CD4-positive, alpha-beta memory T cell (primary cell): ENCODE measurements at places on chromosomes 12 and 14.

DNA sequence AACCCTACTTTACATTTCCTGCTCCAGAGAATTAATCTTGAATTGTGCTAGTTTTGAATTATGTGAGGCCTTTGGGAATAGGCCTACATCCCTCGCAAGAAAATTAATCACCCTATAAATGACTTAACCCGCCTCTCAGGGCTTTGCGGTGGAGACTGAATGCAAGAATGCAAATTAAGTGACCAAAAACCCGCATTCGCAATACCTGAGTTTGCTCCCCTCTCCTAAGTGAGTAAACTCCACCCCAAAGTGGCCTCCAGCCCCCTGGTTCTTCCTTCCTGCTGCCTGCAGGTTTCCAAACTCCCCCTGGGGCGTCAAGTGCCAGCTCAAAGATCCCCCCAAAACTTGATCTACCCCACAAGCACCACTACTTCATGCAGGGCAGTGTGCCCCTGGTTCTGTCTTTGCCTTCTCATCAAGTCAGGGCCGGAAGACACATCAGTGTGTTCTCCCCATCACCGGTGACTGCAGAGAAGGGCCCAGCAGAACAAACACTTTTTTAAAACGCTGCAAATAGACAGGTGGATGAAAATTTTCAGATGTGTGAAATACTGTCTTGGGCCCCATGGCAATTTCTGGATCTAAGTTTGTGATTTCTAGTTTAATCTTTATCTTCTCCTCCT, 644.7 kb downstream of the VRK1 start:
- no peak for DNase-seq

DNA sequence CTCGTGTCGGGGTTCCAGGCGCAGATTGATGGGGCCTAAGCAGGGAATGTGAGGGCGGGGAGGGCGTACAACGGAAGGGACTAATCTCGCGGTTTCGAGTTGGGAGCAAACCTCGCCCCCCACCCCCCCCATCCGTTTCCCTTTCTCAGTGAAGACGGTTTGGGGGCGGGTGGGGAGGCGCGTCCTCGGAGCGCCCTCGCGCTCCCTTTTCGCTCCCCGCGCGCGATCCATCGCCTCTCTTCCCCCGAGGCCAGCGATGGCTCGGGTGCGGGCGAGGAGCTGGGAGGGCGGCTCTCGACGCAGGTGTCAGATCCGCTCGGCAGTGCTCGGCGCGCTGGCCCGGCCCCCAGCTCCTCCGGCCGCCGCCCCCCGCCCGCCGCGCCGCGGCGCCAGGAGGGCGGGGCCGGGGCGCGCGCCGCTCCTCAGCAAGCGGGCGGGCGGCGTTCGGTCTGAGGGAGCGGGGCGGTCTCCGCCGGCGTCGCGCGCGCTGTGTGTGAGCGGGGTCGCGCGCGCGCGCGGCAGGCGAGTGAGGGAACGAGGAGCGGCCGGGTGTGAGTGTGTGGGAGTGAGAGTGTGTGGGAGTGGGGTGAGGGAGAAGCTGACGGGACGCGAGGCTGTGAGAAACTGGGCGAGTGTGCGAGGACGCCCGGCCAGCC, at the start of gene RIMKLB:
TSS of gene RIMKLB (plus strand) at position 516 of the 656 bp plus-strand sequence. CDS start 15,876 bp downstream, outside the sequence.
- DNase-seq = peak; percentile 77

DNA sequence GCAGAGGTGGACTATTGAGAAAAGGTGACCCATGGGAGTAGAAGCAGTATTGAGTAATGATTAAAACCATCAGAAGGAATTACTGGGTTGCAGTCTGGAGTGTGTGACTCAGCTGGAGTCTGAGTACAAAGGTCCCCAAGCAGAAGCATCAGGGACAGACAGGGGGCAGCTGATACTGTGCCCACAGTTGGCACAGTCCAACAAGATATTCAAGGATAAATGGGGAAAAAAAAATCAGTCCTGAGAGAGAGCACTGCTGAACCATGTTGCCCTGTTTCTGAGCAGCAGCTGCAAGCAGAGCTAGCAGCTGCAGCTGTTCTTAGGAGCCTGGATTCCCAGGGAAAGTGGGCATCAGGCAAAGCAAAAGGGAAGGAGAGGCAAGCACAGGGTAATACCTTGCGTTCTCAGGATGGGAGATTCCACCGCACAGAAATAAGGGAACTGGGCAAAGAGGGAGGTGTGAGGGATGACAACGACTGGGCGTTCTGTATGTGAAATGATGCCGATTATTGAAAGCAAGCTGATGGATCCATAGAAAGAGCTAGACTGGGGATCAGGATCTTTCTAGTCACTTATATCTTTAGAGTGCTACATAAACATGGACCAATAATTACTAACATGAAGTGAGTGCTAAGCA, 17.7 kb downstream of the NEUROD4 start:
- no peak for DNase-seq

- no peak for DNase-seq
Observed at GRCh38 chr12:27508736-27509431, 15.1 kb upstream of the PPFIBP1 start.

- DNase-seq = no peak
Observed at GRCh38 chr12:49583366-49584094, 15.6 kb upstream of the MCRS1 start.

GRCh38 chr14:33475623-33476022, 475.3 kb downstream of the EGLN3 start:
- no peak for DNase-seq

DNA sequence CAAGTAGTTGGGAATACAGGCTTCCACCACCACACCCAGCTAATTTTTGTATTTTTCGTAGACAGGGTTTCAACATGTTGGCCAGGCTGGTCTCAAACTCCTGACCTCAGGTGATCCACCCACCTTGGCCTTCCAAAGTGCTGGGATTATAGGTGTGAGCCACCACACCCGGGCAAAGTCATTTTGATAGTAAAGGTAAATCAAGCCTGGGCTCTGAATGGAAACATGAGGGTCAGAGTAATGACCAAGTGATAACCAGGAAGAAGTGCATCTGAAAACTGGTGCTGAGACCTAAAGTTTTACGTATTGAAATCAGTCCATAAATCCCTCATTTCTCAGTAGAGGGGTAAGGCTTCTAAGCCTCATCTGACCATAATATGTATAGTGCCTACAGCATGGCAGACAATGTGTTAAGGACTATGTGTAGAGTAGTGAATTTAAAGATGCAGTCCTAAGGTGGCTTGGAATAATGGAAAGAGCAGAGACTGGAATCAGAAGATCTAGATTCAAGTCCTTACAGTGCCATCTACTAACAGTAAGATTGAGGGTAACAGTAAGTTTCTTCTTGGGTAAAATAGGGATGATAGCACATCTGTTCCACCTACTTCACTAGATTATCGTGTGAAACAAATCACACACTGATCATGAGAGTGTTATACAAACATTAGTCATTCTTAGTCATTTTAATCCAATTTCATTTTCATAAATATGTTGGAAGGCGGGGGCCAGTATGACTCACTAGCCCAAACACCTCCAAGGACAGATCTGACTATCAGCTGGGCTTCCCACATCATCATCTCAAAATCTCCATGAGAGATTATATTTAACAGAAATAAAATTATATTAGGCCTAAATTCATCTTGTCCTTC, 11.2 kb downstream of the MAP4K5 start:
- DNase-seq = no peak

DNA sequence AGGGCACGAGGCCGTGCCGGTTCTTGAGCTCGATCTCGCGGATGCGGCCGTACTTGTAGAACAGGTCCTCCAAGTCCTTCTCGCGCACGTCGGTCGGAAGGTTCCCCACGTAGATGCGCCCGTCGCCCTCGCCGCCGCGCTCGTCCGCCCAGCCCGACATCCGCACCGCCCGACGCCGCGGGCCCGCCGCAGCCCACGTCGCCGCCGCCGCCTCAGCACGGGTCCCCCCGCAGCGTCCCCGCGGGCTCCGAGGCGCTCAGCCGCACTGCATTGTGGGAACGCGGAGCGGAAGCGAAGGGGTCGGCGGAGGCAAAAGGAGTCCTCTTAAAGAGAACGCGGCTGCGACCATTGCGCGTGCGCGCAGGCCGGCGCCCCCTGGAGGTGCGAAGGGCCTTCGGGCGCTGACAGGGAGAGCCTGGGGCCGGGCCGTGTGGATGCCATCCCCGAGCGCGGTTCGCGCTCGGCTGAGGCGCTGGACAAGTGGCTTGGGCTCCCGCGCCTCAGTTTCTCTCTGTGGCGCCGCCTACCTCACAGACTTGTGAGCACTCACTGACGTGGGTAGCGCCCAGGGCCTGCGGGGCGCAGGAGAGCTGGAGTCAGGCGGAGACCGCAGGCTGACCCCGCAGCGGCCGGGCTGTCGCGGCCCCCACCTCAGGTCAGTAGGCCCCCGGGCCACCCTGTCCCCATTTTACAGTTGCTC, at the start of gene SRSF9:
TSS of gene SRSF9 (minus strand) at position 299 of the 700 bp plus-strand sequence. CDS start at position 160, 139 bp downstream.
- DNase-seq = peak; percentile 97

DNA sequence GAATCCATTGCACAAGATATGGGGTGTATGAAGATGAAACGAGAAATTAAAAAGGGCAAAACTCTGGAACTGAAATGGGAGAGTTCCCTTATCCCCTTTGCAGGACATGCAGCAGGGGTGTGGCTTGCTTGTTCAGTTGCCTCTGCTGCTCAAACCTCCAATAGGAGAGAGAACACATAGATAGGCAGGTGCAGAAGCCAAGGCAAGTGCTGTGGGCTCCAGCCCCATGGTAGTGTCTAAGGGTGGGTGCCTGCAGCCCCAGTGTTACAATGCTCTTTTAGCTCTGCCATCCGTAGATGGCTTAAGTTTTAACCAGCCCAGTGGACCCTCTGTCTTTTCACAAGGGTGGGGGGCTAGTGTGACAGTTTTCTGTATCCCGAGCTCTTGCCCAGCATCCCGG, 69.7 kb downstream of the CMAS start:
- DNase-seq = no peak

- DNase-seq = no peak
Observed at GRCh38 chr12:81987371-81987770, 228.2 kb upstream of the PPFIA2 start.

- no peak for DNase-seq
Observed at GRCh38 chr12:122886851-122887818, 8.8 kb downstream of the VPS37B start.

DNA sequence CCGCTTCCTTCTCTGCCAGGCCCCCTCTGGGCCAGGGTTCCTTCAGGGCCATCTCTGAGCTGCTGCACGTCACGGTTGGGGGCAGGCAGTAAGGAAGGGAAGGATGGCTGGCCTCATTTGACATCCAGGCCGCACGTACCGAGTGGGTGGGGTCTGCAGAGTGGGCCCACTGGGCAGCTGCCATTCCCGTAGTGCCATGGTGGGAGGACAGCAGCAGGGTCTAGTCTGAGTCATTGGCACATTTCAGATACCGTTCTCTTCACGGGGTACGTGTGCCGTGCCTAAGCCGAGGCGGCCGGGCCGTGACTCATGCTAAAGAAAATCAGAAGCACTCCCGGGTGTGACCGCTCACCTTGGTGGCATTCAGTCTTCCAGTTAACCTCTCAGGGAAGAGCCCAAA, 43.9 kb downstream of the IL31 start:
- DNase-seq = no peak

- no peak for DNase-seq
Observed at GRCh38 chr12:4991373-4991772, 52.3 kb upstream of the KCNA5 start.

DNA sequence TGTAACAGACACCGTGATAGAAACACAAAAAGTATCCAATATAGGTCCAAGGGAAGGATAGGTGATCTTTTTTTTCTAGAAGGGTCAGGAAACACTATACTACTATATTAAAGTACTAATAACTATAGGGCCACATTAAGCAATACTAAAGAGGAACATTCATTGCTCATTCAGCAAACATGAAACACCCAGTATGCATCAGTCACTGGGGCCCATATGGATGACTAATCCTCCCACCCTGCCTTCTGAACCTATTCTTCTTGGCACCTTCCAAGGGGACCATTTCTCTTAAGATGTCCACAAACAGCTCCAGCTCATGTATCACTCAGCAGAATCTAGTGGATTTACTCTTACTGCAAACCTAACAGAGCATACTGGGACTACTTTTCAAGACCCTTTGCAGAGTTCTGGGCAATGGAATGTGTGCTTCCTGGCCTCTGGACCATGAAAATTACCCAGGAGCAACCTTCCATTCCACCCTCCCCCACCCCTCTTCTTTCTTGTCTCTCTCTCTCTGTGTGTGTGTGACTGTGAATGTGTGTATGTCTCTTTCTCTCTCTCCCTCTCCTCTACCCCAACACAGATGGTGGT, 187.9 kb downstream of the EPS8 start:
- DNase-seq = no peak

DNA sequence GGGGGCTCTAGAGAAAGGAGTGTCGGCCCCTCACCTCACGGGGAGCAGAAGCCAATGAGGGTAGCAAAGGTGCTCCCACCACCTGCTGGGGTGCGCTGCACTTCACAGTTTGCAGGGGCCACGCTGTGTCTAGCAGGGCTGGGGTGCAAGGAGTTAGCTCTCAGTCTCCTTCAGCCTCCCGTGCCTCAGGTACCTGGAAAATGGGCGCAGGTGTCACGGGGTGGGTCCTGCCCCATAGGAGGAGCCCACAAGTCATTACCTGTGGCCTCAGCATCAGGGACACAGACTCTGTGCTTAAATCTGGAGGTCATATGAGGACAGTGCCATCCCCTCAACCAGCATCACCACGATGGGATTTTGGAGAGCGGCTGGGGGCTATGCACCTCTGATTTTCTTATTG, 326.7 kb downstream of the ADGRD1 start:
- no peak for DNase-seq

DNA sequence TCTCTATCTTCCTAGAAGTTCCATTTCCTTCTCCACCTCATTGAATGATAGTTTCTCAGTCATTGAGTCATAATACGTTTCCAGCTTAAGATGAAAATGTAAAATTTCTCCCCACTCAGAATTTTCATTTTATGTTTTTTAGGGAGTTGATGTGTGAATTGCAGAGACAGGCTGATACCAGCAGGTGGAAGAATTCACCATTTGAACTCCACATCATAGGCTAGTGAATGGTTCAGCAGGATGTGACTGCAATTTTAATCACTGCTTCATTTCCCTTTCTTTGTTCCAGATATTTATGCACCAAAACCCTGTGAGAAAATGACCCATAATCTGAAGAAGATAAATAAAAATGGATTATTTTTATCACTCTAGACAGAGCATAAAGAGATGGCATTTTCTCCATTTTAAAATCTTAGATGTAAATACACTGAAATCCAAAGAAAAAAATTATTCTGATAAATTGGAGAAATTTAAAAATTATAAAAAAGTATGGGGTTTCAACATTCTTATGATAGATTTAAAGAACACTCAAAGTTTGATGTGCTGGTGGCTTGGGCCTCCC, 10.6 kb upstream of the PYGL start:
- DNase-seq = no peak

DNA sequence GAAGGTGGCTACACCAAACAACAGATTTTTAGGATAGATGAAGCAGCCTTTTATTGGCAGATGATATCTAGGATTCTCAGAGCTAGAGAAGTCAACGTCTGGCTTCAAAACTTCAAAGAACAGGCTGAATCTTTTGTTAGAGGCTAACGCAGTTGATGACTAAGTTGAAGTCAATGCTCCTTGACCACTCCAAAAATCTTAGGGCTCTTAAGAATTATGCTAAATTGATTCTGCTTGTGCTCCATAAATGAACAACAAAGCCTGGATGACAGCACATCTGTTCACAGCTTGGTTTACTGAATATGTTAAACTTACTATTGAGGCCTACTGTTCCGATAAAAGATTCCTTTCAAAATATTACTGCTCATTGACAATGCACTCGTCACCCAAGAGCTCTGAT, 13.0 kb upstream of the CDKN3 start:
- no peak for DNase-seq
